Psoas muscle (tissue), 8 donors: ENCODE measurements at places on chromosomes 3 and 15. TPM values are rescaled to one million over a fixed set of nuclear protein-coding genes. Genes with fewer than 3 reads are reported as not detected.

DNA sequence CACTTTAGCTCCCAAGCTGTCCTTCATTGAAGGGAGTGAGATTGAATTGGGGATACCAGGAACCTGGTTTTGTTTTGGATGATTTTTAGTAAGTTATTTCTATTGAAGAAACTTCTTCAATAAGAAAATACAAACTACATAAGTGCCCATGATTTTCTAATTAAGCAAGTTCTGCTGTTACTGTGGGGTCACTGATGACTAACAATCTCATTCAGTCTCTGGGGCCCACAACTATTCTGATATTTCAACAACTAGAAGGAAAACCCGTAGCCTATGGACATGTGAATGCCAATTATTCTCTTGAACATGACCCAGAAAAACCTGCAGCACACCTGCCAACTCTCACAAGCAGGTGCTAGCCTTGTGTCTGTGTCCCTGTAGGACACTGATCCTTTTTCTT lies 184.6 kb downstream of the DCLK3 start:
- DNase-seq = no peak

Gene ANKUB1
- not detected for total RNA-seq

DNA sequence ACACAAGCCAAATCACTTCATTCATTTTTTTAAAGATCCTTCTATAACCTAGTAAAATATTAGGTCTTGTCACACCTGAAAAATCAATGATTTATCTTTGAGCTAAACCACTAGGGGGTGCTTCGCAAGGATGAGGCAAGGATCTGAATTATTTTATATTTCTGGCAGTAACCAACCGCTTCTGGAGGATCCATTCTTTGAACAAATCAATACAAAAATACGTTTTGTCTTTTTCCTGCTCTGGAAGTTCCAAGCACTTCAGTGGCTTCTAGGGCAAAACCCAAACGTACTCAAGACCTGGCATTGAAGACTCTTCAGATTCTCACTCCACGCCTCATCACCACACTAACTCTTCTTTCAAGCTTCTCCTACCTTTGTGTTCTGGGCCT lies 486 bp downstream of the LSG1 start:
- DNase-seq = no peak

Gene CPLX3
- total RNA-seq = 0.19 TPM

- no peak for DNase-seq
These were observed 14.6 kb upstream of the IL17RD start for GRCh38 chr3:57179580-57180410.

Gene SH2D7
- total RNA-seq = not detected

Gene PAQR9
- total RNA-seq = 2.4 TPM

GRCh38 chr3:124351430-124352148 lies 359.7 kb upstream of the ROPN1 start:
- no peak for DNase-seq

- no peak for DNase-seq
These were observed 78.9 kb downstream of the ESYT3 start for GRCh38 chr3:138513090-138513843.

GRCh38 chr15:98854496-98854895 lies 153.1 kb downstream of the PGPEP1L start:
- DNase-seq = no peak

DNA sequence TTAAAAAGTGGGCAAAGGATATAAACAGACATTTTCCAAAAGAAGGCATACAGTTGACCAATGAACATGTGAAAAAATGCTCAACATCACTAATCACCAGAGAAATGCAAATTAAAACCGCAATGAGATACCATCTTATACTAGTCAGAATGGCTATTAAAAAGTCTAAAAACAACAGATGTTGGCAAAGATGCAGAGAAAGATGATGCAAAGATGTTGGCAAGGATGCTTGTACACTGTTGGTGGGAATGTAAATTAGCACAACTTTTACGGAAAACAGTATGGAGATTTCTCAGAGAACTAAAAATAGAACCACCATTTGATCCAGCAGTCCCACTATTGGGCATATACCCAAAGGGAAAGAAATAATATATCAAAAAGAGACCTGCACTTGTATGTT lies 53.5 kb downstream of the TLNRD1 start:
- no peak for DNase-seq

DNA sequence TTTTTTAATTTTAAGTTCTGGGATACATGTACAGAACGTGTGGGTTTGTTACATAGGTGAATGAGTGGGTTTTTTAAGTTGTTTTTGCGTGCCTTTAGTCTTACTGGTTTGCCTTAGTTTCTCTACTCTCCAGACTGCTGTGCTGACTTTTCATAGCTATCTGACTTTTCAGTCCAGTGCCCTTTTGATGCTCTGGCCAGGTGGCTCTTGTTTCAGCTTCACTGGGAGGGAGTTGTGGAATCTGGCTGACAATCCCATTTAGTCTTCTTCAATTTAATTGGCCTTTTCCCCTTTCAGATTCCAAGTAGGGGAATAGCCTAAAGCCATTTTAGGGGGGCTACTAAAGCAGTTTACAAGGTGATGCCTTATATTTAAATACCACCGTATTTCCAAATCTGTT lies 30.1 kb downstream of the FNDC3B start:
- DNase-seq = no peak

- DNase-seq = no peak
These were observed 250.7 kb downstream of the OPA1 start for GRCh38 chr3:193843474-193844301.

Gene DNAH12
- total RNA-seq = 0.34 TPM

DNA sequence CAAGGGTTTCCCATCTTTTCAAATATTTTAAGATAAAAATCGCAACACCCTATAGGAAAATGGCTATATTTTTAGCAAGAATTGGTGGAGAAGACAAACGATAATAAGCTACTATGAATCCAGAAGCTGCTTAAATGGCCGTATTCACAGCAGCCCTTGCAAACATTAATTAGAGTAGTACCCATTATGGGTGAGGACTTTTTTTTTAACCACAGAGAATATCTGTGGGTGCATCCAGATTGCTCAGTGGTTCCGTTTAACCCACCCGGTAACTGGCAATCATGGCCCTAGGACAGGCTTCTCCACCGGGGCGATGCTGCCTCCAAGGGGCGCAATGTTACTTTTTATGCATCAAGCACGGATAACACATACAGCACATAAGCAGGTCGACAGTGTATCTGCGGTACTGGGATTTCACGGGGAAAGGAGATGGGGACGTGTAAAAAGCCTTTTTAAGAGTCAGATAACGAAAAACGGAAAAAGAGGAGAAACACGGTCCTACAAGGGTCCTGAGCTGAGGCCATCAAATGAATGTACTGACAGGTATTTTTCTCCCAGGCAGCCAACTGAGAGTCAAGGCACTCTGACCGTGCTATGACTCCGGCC lies 968 bp upstream of the TMEM266 start:
- DNase-seq = no peak

Gene FAM81A
- 0.32 TPM for total RNA-seq

DNA sequence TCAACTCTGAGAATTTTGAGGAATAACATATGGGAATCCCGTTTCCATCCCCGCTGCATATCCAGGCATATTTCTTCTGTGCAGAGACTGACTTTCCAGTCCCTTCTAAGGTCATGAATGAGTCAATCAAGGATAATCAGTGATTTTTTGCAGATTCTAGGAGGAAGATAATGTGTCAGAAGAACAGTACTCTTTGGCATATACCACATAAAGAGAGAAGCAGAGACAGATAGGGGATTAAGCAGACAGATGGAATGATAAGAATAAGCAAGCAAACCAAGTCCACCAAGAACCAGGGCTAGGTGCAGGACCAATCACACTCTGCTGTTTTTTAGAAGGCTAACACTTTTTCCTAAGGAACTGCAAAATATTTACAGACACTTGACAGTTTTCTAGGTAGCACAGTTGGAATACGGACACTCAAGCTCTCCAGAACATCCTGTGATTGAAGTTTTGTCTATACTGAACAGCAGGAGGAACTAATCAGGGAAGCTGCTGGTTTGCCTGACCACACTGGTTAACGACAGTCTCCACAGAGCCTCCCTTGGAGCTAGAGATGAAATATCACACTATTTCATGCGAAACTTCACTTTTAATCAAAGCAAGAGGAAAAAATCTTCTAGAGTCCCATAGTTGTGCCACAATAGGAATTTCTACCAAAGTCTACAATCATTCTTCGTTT lies 450.0 kb upstream of the KCNMB2 start:
- no peak for DNase-seq

- no peak for DNase-seq
These were observed 23.4 kb upstream of the MECOM start for GRCh38 chr3:169686874-169687273.

DNA sequence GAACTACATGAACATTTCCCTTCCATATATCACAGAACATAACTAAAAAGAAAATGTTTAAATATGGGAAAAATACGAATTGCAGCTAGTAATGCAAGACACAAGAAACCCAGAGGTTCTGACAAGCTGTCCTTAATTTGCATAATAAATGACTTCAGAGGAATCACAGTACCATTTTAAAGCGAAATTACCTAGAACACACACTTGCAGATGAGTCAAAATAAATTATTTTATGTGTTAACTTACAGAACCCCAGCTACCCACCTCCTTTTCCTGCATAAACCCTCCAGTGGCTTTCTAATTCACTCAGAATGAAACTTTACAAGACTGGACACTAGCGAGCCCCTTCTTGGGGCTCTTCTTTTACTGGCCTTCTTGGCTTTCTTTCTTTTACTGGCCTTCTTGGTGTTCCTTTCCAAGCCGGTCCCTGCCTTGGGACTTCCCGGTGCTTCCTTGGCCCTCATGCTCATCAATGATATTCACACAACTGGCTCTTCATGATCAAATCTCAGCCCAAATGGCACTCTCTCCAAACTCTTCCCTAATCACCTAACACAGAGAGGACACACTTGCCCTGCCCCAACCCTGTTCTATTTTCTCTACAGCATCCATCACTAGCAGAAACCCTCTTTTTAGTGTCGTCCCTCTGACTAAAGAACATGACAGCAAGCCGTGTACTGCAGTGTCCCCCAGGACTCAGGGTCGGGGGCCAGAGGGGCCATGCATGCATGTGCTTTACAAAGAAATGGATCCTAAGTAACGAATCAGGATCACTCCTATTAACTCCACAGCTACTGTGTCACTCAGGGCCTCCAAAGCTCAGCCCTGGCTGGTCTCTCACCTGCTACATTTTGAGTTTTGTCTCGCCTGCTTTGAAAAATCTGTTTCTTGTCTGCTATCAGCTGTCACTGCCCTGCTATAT lies 4.8 kb downstream of the CHSY1 start:
- DNase-seq = no peak

GRCh38 chr15:70528270-70528706 lies 235.1 kb downstream of the UACA start:
- DNase-seq = no peak

Gene CRTC3
- total RNA-seq = 30.8 TPM

DNA sequence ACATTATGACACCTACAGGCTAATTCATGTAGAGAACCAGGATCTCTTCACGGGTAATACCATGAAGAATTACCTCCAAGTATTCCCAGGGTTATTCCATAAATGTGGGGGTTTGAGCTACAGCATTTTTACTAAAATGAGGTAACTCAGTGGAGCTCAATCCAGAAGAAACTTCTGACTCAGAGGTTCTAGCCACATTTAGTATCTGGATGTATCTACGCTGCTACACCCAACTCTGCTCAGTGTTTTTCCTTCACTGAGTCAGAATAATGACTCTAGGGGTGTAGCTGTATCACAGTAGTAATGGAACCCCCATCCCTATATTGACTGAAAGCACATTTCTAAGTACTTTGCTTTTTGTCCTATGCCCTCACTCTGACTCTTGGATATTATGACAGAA lies 52.4 kb downstream of the COPS2 start:
- DNase-seq = no peak

DNA sequence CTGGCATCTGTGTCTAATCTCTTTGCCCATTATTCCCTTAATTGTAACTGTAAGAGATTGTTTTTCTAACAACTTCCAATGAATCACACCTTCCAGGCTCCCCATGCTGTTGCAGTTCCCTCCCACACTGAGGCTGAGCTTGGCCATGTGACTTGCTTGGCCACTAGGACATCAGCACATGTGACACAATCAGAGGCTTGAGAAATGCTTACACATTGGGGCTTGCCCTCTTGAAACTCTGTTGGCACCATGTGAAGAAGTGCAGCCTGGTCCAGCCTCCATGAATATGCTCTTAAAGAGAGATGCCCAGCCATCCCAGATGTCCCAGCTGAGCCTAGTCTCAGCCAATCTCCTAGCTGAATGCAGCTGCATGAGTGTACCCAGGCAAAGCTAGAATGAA lies 326.8 kb upstream of the SOX2 start:
- DNase-seq = no peak

Gene TM6SF1
- 9.2 TPM for total RNA-seq

DNA sequence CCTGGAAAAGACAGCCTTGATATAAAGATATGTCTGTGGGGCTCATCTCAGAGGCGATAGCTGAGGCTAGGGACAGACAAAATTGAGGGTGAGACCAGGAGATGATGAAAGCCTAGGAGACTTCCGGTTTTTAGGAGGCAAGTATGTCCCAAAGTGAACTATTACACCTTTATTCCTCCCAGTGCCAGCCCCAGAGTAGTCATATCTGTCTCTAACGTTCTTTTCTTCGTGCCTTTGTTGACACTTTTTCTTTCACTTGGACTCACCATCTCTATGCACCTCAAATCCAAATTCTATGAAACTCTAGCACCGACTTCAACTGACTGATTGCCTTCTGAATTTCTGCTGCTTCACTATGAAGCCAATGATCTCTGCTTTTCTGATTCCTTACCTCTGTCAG lies 93.8 kb upstream of the RASGRP1 start:
- DNase-seq = no peak

- no peak for DNase-seq
These were observed 23.7 kb upstream of the FURIN start for GRCh38 chr15:90844696-90845095.

Gene MBD4
- total RNA-seq = 23.1 TPM

Gene PRR20G
- total RNA-seq = not detected

GRCh38 chr3:141203866-141204265 lies 27.8 kb upstream of the PXYLP1 start:
- DNase-seq = no peak

Gene BCHE
- 1.0 TPM for total RNA-seq

Gene ZSCAN2
- 3.3 TPM for total RNA-seq

GRCh38 chr3:96619475-96619874 lies 194.9 kb upstream of the EPHA6 start:
- peak; percentile 26 for DNase-seq

DNA sequence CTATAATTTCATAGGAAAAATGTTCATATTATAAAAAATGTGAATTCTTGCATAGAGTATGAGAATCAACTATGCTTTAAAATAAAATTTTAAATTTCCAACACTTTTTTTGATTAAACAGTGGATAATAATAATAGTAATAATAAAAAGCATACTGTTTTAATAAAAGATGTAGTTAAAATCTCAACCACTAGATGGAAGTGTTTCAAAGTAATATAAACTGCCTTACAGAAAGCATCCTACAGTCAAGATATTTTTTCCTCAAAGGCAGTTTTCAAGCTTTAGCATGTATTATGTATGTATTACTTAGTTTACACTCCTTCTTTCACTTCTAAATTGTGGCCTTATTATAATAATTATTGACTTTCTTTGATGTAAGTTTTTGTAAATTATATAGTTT lies 217.5 kb downstream of the CHL1 start:
- no peak for DNase-seq

DNA sequence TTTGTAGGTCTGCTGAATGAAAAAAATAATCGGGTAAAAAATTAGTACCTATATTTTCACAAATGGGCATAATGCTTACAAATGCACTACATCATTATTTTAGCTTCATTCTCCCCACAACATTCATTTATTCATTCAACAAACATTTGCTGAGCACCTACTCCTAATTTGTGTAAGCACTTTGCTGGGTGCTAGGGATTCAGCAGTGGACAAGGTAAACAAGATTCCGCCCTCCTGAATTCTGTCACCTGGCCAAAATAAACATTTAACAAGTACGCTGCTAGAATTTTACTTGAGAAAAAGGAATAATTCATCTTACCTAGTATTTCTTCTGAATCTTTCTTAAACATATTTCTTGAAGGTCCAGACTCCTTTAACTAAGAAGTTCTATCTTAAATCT lies 72.1 kb downstream of the TIGIT start:
- no peak for DNase-seq
